ENCODE measurements at places on chromosomes 1 and 21.
A peak's percentile ranks its signal among the peaks of the same experiment; 100 is the strongest.

GRCh38 chr1:183685112-183685713 lies 32.1 kb upstream of the APOBEC4 start:
- peak; percentile 11 for DNase-seq

GRCh38 chr1:248821101-248821500 lies 4.6 kb downstream of the SH3BP5L start:
- no peak for DNase-seq

GRCh38 chr1:18049228-18049627 lies 58.4 kb upstream of the IGSF21 start:
- DNase-seq = no peak

DNA sequence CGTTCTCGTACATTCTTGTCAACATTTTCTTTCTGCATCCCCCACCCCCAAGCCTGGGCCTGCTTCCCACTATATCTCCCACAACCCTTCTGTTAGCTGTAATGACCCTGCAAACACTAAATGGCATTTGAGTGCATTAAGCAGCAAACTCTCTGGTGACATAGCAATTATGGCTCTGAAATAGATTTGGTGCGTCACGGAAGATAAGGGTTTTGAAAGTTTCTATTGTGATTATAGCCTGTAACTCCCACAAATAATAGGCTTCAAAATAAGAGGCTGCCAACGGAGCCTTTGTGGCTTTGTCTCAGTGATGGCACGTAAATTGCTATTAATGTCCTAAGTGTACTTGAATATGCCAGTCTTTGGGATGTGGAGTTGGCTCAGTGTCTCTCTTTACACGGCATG lies 277.6 kb downstream of the PBX1 start:
- no peak for DNase-seq

- DNase-seq = no peak
Measured at GRCh38 chr1:197017558-197018146, 40.3 kb downstream of the CFHR5 start.

DNA sequence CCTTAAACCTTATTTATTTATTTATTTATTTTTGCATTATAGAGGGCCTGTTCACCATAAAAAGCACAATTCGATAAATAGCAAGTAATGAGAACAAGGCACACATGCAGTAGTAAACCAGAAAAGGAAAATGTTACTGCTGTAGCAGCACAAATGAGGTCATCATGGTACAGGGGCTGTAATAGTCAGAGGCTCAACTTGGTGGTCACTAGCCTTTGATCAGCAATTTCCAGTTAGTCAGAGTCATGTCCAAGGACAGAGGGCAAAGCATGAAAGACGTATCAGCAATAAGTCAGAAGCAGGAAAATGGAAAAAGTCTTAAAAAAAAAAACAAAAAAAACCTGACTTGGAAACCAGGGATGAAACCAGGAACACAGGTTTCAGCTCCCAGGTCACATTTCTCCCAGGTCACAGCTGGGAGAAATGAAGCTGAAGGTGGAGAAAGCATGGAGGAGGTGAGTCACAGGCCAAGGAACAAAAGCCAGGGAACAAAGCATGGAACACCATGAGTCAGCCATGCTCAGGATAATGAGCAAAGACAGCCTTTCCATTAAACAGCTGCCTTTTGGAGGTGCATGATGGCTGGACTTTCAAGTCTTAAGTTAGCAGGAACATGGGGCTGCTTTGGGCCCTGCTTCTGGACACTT lies 556.3 kb downstream of the LTN1 start:
- DNase-seq = no peak

DNA sequence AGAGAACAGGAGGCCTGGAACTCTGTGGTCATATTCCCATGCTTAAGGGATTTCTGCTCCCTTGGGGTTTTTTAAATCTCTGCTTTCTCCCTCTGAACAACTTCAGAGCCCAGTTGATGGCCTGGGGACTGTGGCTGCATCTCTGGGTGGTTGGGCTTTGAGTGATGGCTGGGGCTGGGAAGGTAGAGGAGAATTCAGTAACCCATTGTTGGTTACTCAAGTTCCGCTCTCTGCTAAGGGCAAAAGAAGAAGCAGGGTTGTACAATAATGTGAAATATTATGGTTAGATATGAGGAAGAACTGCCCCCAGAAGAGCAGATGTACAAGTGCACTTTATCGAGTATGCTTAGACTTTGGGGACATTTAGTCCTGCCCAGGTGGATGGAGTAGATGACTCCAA lies 72.1 kb upstream of the CNTN2 start:
- no peak for DNase-seq

- no peak for DNase-seq
Measured at GRCh38 chr1:9302745-9303524, 10.2 kb downstream of the SPSB1 start.

GRCh38 chr1:1861339-1861730 lies 29.6 kb downstream of the GNB1 start:
- no peak for DNase-seq

- DNase-seq = no peak
Measured at GRCh38 chr1:109635862-109636200, 16.2 kb downstream of the AMPD2 start.

GRCh38 chr1:10835822-10836421 lies 39.5 kb upstream of the CASZ1 start:
- DNase-seq = no peak

GRCh38 chr1:167059045-167059808 lies 30.9 kb downstream of the GPA33 start:
- DNase-seq = peak; percentile 60

DNA sequence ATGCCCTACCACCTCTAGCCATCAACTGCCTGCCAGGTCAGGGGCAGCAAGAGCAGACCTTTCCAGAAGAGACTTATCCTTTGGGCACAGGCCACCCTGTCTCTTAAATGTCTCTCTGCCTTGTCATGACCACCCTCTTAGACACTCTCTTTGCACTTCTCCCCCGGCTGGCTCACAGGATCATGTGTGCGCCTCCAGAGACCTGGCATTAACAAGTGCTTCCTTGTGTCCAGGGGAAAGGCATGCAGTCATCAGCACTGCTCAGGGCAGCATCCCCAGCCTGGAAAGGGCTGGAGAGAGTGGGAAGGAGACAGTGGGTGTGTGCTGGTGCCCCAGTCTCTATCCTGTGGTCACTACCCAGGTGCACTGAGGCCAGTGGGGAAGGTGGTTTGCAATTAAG lies 85.2 kb upstream of the TLR5 start:
- DNase-seq = no peak

DNA sequence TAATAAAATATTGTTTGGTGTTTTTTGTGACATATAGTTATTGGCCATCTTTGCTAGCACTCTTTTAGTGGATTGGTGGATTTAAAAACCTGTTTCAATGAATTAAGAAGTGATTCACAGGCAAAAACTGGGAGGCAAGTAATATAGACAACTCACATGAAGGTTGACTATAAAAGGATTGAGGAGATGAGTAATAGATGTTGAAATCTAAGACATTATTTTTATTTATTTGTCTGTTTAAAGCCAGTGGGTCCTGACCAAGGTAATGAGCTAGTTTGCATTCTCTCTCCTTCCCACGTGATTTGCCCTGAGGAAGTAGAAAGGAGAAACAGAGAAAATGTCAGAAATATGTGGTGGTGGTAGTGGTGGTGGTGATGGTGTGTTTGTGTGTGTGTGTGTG lies 351.5 kb upstream of the ZP4 start:
- no peak for DNase-seq

Measured in activated T-helper 1 cell treated with anti-CD3 and anti-CD28 coated beads, Interleukin-12 subunit alpha, Interleukin-12 subunit beta, Interleukin-2, Interleukin-4 antibody, amounts not matched to agents 30 ng/mL and 10 ng/mL and 1 ng/mL, durations not matched to agents 14 hours and 24 hours and 36 hours (primary cell).